ENCODE measurements at places on chromosomes 1 and 21. TPM values are rescaled to one million over a fixed set of nuclear protein-coding genes. Genes with fewer than 3 reads are reported as not detected.

DNA sequence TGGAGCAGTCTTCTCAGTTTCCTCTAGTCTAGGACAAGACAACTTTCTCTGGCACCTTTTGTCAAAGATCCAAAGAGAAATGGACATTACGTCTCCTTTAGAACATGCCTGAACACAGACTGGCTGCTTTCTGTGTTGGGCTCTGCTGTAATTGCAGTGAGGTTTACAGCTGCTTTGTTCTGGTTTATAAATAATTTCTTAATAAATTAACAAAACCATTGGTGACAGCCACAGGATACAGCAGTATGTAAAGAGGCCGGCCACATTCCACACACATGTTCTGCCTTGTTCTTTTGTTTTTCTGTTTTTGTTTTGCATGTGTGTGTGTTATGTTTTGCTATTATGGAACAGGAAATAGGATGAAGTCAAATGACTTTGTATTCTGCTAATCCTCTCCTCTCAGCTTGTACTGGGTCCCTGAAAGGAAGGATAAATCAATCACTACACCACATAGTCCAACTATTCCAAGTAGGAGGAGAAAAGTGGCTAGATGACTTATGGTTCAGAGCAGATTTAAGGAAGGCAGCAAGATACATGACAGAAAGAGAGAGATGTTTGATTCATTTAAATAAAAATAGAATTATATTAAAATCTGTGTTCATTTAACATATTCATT, 161.5 kb upstream of the ESRRG start:
- no peak for DNase-seq

DNA sequence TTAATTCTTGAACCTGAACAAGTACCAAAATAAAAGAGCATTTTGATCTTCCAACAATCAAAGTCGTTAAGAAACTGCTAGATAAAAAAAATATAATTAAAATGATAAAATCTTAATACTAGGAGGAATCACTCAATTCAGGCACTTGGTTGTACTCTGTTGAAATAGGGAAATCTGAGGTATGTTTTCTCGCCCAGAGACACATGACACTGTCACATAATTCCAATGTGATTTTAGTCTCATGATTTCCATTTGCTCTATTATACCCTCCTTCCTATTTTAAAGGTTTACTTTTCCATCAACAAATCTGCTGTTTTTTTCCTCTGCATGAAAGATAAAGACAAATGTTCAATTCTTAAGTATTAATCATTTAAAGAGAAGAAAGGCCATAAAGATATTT, 97.6 kb downstream of the ZZZ3 start:
- no peak for DNase-seq

DNA sequence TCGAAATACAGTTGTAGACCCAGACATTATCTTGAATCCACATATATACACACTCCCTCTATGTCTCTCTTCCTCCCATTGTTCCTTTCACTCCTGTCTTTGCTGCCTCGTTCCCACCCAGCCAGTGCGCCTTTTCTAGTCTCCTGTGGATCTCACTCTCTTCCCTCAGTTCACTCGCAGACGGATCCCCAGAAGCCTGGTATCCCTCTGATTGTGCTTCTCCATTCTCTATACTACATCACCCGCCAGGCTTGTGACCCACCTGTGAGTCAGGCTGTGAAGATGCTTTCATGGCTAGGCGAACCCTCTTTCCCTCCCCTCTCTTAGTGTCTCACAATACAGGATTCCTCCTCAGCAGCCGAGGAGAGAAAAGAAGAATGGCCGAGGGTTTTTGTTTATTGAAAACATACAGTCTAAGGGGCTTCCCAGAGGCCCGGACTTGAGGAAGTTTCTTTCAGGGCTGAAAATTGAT, 1.5 kb downstream of the HCN3 start:
- no peak for DNase-seq

DNA sequence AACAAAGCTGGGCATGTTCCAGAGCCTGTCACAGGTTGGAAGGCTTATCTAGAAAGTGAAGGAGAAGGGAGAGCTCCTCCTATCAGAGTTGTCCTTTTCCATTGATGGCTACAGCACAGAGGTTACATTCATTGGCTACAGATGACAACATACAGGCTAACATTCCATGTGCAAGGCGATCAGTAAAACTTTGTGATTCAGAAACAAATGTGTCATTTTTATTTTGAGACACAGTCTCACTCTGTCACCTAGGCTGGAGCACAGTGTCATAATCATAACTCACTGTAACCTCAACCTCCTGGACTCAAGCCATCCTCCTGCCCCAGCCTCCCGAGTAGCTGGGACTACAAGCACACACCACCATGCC, 32.6 kb downstream of the TRIM67 start:
- no peak for DNase-seq

GRCh38 chr1:217136895-217137205, 413.6 kb upstream of the ESRRG start:
- no peak for DNase-seq

GRCh38 chr1:68320349-68320748, 88.0 kb upstream of the WLS start:
- no peak for DNase-seq

DNA sequence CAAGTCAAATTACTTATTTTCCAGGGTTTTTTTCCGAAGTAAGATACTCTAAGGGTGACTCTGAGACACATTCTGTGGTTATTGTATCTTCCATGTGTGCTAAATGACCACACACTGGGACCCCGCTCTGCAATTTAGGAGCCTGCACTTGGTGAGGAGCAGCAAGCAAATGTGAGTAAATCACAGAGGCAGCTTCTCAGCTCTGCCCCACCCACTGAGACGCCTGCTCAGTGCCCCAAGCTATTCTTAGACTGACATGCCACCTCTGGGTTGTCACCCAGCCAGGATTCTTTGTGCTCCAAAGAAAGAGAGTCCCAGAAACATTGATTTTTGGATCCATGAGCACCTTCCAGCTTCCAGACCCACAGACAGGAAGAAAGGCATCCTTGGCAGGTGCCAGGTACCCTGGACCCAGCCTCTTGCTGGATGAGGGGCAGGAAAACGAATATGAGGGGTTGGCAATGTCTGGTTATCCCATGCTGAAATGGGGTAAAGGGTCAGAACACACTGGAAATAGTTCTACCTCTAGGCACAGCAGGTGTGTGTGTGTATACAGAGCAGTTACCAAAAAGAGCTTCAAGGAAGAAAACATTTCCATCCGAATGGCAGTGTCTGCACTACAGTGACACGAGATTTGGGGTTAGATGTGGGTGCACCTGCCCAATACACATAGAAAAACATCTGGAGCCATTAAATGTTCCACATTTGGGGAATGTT, 41.2 kb downstream of the TNR start:
- DNase-seq: peak; percentile 25

GRCh38 chr1:26950602-26951001, 9.7 kb downstream of the KDF1 start:
- DNase-seq: no peak

DNA sequence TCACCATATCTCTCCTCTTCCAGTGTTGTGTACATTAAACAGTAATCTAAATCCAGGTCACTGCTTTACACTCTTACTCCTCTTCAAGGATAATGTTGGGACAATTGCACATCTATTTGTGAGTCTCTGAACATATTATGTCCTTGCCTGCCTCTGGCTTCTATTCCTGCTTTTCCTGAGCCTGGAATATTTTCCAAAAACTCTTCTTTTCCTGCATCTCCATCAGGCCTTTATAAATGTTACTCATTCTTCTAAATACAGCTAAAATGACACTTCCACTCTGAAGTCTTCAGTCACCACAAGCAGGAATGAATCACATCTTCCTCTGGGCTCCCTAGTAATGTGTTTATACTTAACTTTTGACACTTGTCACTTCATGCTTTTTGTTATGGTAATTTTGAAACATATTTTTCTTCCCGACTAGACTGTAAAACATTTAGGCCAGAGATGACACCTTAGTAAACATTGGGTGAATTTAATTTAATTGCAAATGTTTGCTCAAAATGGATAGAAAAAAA, 396.0 kb downstream of the LRRIQ3 start:
- DNase-seq: no peak

GRCh38 chr1:212269306-212269705, 15.9 kb upstream of the PPP2R5A start:
- DNase-seq: no peak

DNA sequence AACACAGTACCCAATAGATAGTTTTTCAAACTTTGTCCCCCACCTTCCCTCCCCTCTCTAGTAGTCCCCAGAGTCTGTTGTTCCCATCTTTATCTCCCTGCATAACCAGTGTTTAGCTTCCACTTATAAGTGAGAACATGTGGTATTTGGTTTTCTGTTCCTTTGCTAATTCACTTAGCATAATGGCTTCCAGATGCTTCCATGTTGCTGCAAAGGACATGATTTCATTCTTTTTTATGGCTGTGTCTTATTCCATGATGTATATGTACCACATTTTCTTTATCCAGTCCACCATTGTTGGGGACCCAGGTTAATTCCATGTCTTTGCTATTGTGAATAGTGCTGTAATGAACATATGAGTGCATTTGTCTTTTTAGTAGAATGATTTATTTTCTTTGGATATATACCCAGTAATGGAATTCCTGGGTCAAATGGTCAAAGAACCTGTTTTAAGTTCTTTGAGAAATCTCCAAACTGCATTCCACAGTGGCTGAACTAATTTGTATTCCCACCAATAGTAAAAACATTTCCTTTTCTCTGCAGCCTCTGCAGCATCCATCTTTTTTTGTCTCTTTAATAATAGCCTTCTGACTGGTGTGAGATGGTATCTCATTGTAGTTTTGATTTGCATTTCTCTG, 126.0 kb downstream of the AK5 start:
- DNase-seq: no peak

GRCh38 chr1:87902830-87903229, 574.1 kb downstream of the LMO4 start:
- DNase-seq: no peak

- DNase-seq: no peak
Measured at GRCh38 chr1:226187019-226187322, 430 bp upstream of the ACBD3 start.

GRCh38 chr1:205949753-205950152, 6.5 kb upstream of the SLC26A9 start:
- DNase-seq: no peak

Gene LCE1A
- not detected for total RNA-seq

Gene DPYD
- total RNA-seq: 9.2 TPM

Gene KCNQ4
- 1.5 TPM for total RNA-seq

Gene FCAMR
- not detected for total RNA-seq

Gene CBS
- 10.3 TPM for total RNA-seq

Gene HSD3B2
- not detected for total RNA-seq
